ENCODE measurements at places on chromosomes 5 and 9.

- DNase-seq: no peak
These were observed 32.9 kb upstream of the SLC36A1 start for GRCh38 chr5:151414536-151414935.

DNA sequence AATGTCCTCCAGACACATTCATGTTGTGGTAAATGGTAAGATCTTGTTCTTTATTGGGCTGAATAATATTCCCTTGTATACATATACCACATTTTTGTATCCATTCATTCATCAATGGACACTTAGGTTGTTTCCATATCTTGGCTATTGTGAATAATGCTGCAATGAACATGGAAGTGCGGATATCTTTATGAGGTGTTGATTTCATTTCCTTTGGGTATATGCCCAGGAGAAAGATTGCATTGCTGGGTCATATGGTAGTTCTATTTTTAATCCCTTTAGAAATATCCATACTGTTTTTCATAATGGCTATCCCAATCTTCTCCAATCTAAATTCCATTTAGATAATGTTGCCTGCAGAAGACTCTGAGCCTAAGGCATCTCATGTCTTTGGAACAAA is 78.0 kb upstream of the TNC start:
- no peak for DNase-seq

- DNase-seq: no peak
These were observed 33.2 kb downstream of the MYO10 start for GRCh38 chr5:16902846-16903245.

GRCh38 chr5:43386960-43387362 is 25.2 kb downstream of the CCL28 start:
- no peak for DNase-seq

- no peak for DNase-seq
These were observed 94.0 kb downstream of the RCL1 start for GRCh38 chr9:4886698-4887097.

- no peak for DNase-seq
These were observed 57.9 kb downstream of the MEF2C start for GRCh38 chr5:88824892-88825583.

DNA sequence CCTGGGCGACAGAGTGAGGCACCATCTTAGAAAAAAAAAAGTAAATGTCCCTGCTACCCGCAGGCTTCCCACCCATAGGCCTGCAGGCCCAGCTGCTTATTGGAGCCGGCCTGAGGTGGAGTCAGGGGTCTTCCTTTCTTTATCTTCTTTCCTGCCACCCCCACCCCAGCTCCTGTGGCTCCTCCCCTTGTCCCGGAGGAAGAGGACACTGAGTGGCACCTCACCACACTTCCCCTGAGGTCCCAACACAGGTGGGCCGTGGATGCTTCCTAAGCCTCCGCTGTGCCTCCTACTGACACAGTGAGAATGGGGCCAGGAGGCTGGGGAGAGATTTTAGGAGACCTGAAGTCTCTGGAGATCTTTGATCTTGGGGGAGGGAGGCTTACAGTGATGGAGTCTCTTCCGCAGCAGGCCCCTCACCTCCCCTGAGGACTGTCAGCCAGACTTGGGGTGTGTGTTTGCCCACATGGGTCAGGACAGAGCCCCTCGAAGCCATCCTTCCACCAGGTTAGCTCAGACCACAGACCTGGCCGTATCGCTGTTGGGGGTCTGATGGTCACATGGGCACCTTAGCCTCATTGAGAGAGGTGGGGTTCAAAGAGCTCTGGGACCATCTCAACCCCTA is 135.4 kb upstream of the IER5L start:
- no peak for DNase-seq

DNA sequence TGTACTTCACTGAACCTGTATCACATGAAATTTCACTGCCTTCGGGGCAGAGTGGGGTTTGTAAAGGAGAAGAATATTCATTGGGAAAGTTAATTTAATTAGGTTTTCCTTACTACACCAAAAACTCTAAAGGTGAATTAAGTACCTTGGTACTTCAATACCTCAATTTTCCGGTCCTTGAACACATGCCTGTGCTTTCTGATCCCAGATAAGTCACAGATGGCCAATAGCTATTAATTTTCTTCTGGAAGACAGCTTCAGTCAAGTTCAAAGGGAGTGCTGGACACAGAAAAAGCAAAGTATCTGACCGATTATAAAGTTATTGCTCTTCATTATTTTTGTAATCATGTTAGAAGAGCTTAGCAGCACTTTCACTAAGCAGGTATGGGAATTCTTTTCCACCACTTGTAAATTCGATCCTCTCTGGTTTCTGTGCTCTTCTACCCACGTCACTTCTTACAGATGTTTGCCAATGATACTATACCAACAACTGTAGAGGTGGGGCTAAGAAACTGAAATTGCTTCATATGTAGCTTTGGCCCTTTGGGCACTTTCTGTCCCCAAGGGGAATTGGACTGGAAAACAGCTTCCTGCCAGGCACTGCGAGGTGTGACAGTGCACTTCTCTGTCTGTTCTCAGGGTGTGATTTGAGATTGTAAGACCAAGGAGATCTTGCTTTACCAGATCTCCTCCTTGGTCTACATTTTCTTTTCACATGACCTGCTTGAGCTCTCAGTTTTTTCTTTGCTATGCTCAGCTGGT is 164.0 kb downstream of the CCDC192 start:
- DNase-seq: no peak

- no peak for DNase-seq
These were observed 721 bp downstream of the GIN1 start for GRCh38 chr5:103119070-103119764.

DNA sequence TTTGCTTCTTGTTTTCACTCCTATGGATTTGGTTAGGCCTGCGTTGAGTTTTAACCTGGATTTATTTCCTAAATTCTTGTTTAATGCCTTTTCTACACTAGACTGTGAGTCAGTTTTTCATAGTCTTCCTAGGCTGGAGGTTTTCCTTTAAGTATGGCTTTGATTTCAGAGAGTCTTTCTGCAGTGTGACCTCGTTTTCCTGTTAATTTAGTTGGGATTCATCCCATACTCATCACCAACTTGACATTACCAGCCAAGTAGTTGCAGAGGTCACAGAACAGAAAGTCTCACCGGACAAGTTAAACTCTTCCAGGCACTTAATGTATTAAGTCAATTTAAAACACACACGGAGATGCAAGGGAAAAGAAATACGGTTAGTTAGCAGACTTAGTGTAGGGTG is 29.7 kb upstream of the AUH start:
- no peak for DNase-seq

- no peak for DNase-seq
These were observed 80.7 kb downstream of the ANKRD55 start for GRCh38 chr5:56152437-56152836.

- no peak for DNase-seq
These were observed 18.5 kb upstream of the SNX2 start for GRCh38 chr5:122756264-122756911.

- no peak for DNase-seq
These were observed 48.8 kb downstream of the LNPEP start for GRCh38 chr5:96984506-96985192.

DNA sequence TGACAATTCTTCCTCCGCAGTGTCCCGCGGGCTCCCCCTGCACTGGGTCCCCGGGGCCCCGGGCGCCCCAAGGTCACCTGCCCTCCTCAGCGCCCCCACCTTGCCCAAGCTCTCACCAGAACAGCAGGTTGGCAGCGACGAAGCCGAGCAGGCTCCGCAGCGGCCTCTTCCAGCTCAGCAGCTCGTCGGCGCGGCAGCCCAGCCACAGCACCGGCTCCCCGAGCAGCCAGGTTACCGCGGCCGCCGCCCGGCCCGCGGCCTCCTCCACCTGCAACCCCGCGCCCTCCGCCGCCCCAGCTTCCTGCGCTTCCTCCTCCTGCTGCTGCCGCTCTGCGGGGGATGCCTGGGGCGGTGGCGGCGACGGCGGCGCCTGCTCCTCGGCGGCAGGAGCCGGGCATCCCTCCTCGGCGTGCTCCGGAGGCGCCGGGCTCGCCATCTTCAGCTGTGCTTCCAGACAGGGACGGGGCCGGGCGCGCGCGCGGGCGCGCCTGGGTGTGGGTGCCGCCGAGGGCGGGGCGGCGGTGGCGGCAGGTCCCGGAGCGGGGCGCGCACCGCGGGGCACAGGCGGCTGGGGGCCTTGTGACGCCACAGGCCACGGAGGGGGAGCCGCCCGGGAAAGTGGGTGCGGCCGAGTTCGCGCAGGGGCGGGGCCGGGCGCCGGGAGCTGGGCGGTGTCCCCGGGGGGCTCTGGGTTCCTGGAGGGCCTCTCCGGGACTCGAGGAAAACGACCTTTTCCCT is at the start of gene RETREG1:
TSS of gene RETREG1 (minus strand) at position 462 of the 738 bp plus-strand sequence. CDS start at position 436, 26 bp downstream.
- DNase-seq: peak; percentile 79

- no peak for DNase-seq
These were observed 50.9 kb downstream of the SUSD1 start for GRCh38 chr9:112124156-112124555.

Measured in stimulated activated CD4-positive, alpha-beta T cell treated with anti-CD3 and anti-CD28 coated beads, Interleukin-12 subunit alpha, Interleukin-12 subunit beta, amount 100 ng/mL, for 4 hours (primary cell).